Epithelial cell of proximal tubule (primary cell): ENCODE measurements at places on chromosomes 2 and 18.

DNA sequence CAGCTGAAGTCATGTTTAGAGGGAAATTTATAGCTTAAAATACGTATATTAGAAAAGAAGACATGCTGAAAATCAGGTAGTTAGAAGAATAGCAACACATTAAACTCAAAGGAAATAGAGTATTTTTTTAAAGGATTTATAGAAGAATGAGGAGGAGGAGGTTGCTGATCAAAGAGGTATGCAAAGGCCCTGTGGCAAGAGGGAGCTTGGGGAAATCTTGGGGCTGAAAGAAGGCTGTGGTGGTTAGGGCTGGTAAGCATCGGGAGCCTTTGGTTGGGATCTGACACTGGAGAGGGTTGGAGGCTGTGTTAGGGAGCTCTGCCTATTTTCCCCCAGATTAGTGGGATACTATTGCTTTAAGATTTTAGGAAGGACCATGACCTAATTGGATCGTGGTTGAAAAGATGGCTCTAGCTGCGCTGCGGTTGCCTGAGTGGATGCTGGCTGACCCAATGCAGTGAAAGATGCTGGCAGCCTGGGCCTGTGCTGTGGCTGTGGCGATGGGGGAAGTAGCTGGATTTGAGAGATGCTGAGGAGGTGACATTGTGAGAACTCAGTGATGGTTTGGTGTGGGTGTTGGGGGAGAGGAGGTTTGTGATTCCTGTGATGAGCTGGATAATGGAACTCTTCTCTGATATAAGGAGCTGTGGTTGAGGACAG lies 11.7 kb downstream of the DGKD start:
- no peak for DNase-seq

GRCh38 chr18:45590036-45590886 lies 25.0 kb upstream of the SLC14A2 start:
- no peak for DNase-seq

DNA sequence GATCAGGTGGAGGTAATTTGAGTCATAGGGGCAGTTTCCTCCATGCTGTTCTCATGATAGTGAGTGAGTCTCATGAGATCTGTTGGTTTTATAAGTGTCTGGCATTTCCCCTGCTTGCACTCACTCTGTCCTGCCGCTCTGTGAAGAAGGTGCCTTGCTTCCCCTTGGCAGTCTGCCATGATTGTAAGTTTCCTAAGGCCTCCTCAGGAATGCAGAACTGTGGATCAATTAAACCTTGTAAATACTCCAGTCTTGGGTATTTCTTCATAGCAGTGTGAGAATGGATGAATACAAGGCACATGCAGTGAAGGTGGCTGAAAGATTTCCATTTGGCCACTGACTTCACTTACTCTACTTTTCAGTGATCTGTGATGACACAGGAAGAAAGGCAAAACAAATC lies 133.7 kb downstream of the SH3BP4 start:
- DNase-seq = no peak

GRCh38 chr2:100367163-100367562 lies 44.9 kb upstream of the LONRF2 start:
- no peak for DNase-seq

DNA sequence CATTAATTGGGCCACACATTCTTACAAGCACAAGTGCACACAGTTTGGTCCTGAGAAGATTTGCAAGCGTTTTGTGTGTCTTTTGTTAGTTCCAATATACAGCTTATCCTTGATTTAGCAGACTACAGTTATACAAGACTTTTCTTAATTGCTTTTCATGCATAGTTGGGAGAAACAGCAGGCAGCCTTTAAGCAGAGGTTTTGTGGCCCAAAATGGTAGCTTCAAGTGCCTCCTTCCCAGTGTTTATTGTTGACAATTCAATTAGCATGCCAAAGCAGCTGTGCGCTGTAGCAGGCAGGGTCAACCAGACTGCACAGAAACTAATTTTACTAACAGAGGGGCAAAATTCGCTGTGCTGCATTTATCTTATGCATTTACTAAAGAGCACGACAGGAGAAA lies 47.5 kb downstream of the FRZB start:
- no peak for DNase-seq

- DNase-seq = no peak
Measured at GRCh38 chr2:208366215-208367127, 40.1 kb upstream of the PTH2R start.

GRCh38 chr18:31577195-31577594 lies 14.5 kb upstream of the TTR start:
- no peak for DNase-seq

DNA sequence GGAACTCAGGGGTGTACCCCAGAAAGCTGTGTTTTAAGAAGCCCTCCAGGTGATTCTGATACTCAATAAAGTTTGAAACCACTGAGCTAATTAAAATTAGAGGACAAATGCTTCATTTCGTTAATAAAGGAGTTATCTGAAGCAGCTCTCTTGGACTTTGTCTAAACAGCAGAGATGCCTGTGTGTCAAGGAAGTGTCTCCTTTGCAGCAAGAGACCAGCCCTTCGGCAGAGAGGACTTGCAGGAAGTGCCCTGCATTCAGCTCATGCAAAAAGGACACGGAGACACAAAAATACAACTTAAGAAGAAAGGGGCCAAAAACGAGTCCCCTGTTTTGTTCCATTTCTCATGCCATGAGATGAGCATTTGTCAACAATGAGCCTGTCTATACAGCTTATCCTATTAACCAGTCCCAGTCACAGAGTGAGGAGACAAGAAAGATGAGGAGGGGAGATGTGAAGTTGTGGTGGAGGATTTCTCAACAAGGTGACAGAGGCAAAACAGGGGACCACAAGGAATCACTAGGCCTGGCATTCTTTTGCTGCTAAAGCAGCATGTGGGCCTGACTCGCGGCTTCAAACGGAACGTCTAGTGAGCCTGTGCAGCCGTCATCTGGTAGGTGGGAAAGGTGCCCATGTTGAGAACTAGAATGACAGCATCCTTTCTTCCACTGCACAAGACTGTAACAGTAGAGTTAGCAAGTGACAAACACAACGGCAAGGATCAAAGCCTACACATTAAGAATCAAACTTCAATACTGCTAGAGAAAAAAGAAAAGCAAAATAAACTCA lies 152.3 kb downstream of the ANTXR1 start:
- DNase-seq = no peak

DNA sequence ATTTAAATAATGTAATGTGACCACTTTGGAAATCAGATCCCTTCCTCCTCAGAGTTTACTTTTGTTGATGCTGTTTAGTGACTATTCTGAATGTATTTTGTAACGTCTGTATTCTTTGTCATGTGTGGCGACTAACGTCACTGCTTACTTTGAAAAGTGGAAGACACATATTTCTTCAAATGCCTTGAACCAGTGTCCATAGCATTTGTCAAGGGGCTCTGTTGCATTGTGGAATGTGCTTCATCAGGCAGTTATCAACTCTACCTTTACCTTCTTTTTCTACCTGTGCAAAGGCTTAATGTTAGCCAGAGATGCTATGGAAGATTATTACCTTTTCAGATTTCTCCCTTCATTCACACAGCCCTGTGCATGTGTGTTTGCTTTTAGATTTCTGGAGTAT lies 162.4 kb downstream of the ZNF407 start:
- DNase-seq = no peak

DNA sequence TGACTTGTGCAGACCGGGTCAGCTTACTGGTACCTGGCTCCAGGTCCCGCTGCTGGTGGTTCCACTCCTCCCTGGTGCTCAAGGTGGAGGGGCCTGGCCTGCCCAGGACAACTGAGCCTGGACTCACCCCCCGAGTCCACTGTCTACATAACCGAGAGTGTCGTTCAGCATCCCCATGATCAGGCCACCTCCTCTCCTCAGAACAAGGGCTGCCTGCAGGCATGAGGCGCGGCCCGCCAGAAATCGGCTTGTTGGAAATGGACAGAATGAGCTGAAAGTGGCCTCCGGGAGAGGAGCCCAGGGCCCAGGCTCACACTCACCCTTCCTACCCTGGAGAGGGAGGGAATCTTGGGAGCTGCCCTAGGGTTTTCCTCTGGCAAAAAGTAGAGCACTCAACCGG lies 38.9 kb upstream of the OTOF start:
- DNase-seq = no peak

DNA sequence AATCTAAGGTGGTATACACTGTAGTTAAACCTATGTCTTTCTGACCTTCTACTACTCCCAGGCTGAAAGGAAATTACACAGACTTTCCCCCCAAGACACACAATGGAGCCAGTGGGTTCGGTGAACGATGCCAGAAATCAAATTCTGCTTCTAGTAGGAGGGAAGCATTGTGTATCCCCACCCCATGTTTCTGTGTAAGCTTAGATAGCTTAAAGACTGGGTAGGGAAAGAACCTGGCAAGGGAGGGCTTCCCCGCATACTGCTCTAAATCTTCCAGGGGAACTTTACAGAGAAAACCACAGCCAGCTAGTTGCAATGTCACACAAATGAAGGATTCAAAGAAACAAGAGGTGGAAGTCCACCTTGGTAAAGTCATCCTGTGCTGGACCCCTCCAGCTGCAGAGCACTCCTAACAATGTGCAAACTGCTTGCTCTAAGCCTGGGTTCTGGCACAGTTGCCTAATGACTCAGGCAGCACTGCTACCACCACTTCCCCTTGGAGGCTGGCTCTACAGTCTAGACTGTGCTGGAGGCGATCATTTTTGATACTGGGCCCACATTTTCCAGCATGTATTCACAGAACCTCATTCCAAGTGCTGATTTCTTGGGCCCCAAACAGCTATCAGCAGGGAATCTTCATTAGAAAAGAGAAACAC lies 47.5 kb downstream of the TRIB2 start:
- no peak for DNase-seq

DNA sequence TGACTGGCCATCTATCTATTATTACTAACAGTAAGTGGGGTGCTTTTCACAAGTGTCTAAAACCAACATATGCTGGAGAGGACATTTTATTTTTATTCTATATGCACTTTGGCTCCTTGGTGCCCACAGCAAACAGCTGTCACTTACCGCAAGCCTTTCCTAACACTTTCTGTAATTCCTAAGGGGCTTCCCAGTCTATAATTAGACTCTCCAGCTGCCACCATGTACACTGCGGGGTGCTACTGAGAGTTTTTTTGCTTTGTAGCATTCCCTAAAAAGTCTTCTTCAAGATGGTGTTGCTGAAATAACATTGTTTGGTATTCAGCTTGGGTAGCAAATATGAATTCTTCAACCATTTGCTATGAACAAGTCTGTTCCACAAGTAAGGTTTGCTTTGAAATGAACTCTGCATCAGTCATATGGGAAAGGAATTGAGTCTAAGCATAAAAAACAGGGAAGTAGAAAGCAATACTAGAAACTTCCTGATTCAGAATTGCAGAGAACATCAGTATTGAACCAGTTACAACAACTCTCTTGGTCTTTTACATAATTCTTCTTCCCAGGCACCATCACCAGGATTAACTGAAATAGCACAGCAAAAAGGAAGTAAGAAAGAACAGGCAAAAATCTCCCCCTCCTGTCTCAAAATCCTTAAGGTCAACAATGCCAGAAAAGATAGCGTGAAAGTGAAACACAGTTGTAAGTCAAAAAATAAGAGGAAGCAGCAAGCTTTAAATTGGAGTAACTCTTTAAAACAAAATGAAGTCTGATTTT lies 28.6 kb downstream of the EPB41L3 start:
- DNase-seq = no peak

- no peak for DNase-seq
Measured at GRCh38 chr2:79666430-79666829, 153.6 kb downstream of the CTNNA2 start.

GRCh38 chr2:29509397-29509796 lies 394.2 kb downstream of the CLIP4 start:
- no peak for DNase-seq

DNA sequence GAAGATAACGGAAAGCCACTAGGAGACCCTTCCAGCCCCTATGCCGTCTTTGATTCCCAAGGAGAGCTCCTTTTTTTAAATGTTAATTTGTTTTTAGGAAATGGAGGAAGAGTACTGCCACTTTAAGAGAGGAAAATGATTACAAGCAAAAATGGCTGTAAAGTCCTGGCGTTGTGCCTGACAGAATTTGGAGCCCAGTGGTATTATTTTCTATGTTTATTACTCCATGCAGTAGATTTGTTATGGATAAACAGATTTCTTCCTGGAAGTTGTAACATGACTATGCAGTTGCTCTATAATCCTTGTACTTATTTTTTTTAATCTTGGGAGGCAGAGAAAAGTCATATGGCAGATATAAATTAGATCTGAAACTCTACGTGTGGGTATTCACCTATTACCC lies 141.3 kb downstream of the GBX2 start:
- DNase-seq = no peak

- no peak for DNase-seq
Measured at GRCh38 chr18:54263904-54264336, 5.4 kb upstream of the POLI start.

- DNase-seq = peak; percentile 31
Measured at GRCh38 chr2:20561637-20562454, 89.1 kb downstream of the HS1BP3 start.

- no peak for DNase-seq
Measured at GRCh38 chr18:57534511-57534909, 52.0 kb downstream of the FECH start.

GRCh38 chr2:167790781-167791450 lies 456.5 kb downstream of the STK39 start:
- DNase-seq = no peak
